ENCODE measurements at places on chromosomes 4 and X. TPM values are rescaled to one million over a fixed set of nuclear protein-coding genes. Genes with fewer than 3 reads are reported as not detected.

DNA sequence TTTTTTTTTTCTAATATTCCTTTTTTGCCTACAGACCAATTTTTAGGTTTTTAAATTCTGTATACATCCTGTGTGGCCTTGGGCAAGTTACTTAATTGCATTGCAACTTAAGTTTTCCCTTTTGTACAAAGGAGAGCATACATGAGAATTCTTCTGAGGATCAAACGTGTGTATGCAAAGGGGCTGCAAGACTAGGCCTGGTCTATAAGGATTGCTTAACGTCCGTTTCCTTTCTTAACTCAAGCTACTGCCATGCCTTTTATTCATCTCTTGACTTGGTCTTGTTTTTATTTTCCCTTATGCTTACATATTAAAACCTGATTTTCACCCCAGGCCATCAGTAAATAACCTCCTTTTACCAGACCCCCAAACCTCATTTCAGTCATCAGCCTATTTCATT is 13.6 kb downstream of the RBPJ start:
- H3K4me3 ChIP-seq, result no peak overlapping the region
- H3K27ac ChIP-seq, result no peak overlapping the region
- DNase-seq, result no peak
- no peaks in the 10 kb centered on the region for H3K36me3 ChIP-seq

Gene CXorf51B
- not detected for total RNA-seq

Gene GPR143
- not detected for total RNA-seq

Gene ARR3
- total RNA-seq, result not detected

Gene ZFP42
- total RNA-seq, result not detected

DNA sequence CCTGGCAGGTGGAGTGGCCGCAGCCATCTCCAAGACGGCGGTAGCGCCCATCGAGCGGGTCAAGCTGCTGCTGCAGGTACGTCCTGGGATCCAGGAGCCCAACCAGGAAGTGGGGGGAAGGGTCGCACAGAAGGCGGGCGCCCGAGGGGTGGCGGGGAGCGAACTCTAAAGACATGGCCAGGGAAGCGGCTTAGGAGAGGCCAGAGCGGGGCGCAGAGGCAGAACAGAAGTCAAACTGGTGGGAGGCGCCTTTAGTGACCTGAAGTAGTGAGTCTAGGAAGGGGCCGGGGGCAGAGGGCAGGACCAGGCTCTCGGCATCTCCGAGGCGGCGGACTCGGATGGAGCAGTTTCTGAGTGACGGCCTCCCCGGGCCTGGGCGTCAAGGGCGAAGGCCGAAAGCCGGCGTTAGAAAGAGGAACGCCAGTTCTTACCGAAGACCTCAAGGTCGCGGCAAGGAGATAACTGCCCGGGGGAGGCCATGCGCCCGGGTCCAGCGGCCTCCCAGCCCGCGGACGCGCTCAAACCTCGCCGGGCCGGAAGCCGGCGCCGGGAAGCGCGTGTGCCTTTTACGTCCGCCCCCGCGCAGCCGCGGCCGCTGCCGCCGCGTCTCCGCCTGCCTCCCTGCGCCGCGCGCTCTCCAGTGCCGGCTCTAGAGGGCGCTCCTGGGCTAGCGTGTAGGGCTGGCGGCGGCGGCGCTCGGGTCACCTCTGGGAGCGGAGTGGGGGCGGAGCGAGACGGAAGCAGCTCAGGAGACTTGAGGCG is 488 bp downstream of the SLC25A5 start:
- DNase-seq, result peak; percentile 88
- H3K4me3 ChIP-seq, result peak overlapping the region; percentile 85
- peaks cover 22% of the 10 kb centered on the region for H3K4me1 ChIP-seq
- peak overlapping the region; percentile 94 for H3K27ac ChIP-seq
